Left ventricle myocardium inferior (tissue), 1 donor: ENCODE measurements at places on chromosomes 6 and 20.

GRCh38 chr20:52777171-52777570, 195.0 kb upstream of the TSHZ2 start:
- no peak for DNase-seq

DNA sequence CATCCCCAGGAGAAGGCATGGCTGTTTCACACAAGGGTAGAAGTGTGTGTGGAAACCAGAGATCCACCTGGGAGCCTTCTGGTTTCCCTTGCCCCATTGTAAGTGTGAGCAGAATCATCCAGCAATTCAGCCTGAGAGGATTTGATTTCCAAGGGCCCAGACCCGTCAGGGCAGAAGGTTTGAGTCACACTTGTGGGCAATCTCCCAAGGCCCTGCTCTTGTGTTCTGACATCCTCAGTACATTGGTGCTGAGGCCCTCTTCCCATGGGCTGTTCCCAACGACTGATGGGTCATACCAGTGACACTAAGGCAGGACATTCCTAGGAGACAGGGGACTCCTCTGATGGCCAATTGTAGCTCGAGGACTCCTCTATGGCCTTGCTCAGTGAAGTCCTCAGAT, 58.2 kb upstream of the POLR1H start:
- no peak for DNase-seq

DNA sequence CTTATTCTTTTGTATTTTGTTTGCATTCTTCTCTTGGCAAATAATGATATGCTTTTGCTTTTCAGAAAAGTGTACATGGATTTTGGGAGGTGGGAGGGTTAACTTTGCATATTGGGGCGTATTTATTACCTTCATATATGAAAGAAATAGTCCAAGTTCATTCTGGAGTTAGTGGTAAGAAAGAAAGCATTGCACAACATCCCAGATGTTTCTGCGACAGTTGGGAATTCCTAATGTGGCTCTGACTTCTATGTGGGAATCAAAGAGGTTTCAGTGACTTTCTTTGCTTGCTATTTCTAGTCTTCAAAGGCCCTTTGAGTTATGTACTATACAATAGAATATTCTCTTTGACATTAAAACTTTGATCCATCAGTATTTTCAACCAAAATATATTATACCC, 78.1 kb downstream of the MMUT start:
- no peak for DNase-seq

GRCh38 chr6:157050537-157051265, 272.6 kb downstream of the TMEM242 start:
- no peak for DNase-seq

- DNase-seq: no peak
These were observed 182.6 kb upstream of the NOX3 start for GRCh38 chr6:155638200-155638599.

DNA sequence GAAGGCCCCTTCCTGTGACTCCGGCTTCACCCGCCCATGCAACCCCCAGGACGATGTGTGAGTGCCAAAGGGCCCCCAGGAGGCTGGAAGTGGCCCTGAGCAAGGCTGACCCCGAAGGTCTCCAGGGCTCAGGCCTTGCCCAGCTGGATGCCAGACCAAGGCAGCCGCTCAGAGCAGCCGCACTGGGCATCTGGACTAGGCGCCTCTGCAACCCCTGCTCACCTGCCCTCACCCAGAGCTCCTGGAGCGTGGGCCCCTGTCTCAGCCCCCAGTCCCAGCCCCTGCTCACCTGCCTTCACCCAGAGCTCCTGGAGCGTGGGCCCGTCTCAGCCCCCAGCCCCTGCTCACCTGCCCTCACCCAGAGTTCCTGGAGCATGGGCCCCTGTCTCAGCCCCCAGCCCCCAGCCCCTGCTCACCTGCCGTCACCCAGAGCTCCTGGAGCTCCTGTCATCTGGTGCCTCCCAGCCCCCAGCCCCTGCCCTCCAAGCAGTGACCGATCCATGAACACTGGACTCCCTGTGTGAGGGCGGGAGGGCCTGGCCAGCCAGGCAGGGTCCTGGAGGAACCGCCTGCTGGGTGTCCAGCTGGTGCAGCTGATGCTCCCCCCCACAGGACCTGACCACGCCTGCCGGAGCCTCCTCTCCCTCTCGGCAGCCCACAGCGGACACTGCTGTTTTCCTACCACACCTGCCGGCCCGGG, 1.1 kb downstream of the SRMS start:
- DNase-seq: no peak

GRCh38 chr6:53244958-53245357, 96.3 kb upstream of the GCM1 start:
- no peak for DNase-seq

DNA sequence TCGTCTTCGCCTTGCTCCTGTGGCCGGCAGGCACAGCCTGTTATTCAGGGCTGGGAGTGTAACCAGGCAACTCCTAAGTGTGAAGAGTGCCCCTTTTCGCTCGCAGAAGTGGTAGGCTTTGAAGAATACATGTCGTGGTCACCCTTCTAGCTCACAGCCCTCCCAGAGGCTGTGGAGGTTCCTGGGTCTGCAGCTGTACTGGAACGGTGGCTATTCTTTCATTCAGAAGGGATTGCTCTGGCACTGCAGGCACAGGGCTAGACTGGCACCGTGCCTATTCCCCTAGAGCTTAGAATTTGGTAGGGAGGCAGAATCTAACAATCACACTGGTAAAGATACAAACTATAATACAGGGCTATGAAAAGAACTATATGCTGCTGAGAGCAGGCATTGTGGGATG, 1.1 kb upstream of the SRSF12 start:
- DNase-seq: no peak

DNA sequence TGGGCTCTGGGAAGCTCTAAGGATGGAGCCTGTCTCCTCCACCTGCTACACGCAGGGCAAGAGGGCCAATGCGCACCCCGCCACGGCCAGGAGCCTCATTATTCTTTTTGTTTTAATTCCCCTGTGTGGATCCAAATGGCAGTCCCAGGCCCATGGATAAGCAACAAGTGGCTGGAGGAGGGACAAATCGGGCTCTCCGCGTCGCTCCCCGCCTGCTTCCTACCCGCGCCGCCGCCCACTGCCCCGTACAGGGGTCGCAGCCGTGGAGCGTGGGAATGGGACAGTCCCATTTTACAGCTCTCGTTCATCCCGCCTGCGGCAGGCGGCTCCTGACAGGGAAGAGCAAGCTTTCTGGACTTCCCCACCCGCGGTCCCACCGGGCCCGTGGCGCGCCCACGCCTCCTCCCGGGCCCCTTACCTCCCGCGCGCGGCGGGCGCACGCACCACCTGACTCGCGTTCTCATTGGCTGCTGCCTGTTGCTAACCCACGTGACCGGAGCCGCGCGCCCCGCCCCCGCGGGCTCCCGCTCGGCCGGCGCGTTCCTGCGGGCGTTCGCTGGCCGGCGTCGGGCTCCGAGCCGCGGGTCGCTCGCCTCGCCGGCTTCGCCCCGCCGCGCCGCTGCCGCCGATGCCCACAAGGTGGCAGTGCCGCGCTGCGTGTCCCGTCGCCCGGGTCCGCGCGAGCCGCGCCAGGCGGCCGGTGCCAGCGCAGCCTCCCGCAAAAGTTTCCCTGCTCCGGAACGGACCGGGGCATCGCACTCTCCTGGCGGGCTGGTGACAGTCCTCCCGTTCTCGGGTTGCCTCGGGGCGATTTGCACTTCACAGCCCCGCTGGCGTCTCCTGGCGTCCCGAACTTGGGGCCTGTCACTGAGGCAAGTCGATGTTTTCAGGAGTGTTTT, 93.3 kb downstream of the CD83 start:
- DNase-seq: peak; percentile 93

DNA sequence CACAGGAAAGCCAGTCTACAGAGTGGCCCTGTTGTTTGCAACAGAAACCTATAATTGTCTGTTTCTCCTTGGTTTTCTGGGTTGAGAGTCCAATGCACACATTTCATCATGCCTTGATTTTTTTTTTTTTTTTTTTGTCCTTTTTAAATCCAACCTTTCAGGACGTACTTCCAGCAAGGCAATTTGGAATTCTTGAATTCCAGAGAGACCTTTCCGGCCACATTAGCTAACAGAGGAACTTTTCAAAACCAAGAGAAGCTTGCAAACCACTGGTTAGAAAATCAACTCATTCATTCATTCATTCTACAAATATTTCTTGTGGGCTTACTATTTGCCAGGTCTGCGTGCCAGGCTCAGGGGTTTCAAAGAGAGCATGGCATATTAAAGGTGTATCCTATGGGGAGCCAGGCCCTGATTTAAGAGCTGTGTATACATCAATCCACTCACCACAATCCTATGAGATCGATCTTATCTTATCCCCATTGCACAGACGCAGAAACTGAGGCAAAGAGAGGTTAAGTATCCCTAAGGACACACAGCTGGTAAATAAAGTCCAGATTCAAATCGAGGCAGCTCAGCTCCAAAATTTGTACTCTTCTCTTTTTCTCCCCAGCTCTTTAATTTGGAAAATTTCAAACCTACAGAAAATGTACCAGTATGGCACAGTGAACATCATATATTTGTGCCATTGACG, 43.0 kb downstream of the EYA2 start:
- DNase-seq: no peak

DNA sequence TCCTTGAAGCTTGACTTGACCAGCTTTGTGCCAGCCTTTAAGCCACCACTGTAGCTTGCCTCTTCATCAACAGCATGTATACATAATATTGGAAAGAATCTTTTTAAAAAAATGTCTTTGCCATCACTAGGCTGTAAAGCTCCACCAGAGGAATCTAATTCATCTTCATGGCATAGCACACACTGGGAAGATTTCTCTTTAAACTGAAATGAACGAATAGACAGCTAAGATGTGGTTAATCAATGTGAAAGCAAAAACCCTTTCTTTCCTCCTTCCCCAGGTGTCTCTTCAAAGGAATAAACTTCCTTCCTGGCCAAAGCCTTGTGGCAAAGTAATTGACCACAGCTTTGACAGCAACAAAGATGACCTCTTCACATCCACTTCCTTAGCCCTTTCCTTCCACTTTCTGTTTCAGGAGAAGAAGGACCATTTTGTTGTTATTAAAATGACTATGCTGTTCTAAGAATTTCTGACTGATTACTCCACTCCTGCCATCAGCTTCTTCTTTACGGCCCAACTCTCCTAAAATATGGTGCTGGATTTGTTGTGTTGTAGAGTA, 428.7 kb upstream of the SOX4 start:
- DNase-seq: no peak

DNA sequence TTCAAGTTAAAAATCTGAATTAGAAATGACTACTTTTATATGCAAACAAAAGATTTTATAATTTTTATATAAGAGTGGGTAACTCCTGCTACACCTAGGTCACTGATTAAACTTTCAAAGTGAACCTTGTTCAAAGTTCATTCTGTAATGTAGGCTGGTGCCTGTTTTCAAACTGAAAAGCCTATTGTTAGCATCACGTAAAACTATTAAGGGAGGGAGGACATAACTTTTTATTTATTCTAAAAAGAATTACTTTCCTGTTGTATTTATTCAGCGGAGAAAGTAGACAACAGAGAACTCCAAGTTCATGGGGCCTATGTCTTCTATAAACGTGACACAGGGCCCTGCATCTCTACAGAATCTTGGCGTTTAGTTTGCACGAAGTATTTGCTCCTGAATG, 27.4 kb downstream of the FERMT1 start:
- DNase-seq: no peak

GRCh38 chr6:149380523-149380922, 19.5 kb upstream of the SUMO4 start:
- no peak for DNase-seq

DNA sequence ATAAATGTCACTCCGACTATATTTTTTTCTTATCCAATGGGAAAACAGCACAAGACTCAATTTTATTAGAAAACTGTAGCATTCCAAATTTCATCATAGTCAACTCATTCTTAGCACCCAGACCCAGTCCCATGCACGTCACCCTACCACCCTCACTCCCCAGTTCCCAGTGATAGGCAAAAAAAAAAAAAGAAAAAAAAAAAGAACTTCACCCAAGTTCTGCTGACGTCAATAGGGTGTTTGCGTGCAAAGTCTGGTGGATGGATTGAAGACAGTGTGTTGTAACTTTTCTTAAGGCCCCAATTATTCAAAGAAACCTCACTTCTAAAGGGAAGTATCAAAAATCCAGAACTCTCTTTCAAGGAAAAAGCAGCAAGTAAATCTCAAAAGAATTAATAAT, 213.9 kb upstream of the PRDM1 start:
- no peak for DNase-seq

GRCh38 chr6:161682982-161683381, 409.1 kb upstream of the AGPAT4 start:
- no peak for DNase-seq

DNA sequence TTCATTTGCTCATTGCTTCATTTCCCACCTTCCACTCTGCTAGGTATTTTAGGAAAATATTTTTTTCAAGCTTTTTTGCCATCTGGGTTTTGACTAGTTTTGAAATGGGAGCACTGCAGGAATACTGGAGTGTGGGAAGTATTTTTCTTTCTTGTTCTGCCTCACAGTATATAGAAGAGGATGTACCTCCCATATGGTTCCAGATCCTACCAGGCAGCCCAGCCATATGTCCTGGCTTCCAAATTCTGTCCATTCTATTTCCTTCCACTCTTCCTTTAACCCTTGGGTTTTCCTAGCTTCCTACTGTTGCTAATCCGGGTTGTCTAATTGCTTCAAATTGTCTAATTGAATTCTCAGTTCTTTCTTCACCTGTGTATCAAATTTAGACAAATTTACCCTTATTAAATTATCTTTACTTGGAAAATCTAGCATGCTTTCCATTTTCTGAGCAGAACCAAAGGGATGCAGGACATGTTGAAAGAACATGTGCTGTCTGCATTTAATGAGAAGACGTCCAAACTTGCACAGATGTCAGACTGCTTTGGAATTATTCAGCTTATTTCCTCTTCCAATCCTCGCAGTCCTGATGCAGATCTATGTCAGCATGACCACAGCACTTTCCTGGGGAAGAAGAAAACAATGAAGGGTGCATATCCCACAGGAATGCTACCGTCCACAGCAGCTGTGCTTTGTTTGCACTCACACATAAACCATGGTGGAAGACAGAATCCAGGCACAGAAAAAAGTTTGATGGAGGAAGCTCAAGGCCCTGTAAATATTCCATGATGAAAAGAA, 1273.9 kb upstream of the MAP3K7 start:
- no peak for DNase-seq

DNA sequence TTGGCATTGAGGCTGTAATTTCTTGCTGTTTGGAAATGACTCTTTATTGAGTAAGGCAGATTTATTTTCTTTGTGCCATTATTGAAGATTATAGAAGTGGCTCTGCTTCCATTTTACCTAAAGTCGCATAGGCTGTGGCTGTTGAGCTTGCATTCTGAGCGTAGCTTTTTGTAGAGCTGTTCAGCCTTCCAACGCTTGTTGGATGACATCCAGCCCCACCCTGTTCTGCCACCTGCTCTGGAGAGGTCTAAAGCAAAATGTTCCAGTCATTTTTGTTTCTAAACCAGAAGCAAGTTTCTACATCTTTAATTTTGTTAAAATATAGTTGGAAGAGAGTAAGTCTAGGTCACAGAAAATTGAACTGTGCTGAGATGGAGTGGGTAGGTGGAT, 24.4 kb downstream of the UST start:
- DNase-seq: peak; percentile 38

GRCh38 chr6:126919947-126920346, 198.5 kb upstream of the RSPO3 start:
- no peak for DNase-seq

- no peak for DNase-seq
These were observed 233.8 kb upstream of the SUPT3H start for GRCh38 chr6:45611491-45611890.
